ENCODE measurements at places on chromosomes 11 and 22.

GRCh38 chr11:66336234-66337102, at the start of gene RIN1:
TSS of gene RIN1 (minus strand) at chr11:66336434. CDS start at chr11:66336402, 32 bp downstream.
- no peak for DNase-seq

GRCh38 chr11:36271794-36272407, 17.3 kb downstream of the COMMD9 start:
- DNase-seq = no peak

DNA sequence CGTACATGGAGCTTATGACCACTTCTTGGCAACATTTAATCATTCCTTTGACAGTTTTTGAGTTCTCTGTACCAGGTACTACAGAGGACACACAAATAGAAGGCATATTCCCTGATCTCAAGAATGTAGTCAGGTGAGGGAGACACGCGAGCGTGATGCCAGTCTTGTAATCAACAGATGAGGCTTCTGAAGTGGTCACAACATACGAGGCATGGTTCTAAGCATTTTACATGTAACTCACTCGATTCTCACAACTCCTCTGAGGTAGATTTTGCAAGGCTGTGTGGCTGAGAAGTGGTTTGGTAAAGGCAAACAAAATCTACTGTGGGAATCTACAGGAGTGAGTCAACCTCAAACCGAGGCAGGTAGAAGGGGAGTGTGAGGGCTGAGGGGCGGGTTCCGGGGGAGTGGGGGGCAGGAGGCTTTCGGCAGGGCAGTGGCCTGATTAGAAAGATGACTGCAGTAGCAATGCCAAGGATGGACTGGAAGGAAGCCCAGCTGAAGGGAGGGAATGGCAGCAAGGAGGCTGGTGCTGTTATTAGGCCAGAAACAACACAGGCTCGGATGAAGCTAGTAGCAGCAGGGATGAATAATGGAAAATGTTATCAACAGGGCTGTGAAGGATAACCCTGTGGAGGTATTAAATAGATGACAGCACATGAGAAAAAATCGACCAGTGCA, 63.8 kb downstream of the ST14 start:
- DNase-seq = no peak

DNA sequence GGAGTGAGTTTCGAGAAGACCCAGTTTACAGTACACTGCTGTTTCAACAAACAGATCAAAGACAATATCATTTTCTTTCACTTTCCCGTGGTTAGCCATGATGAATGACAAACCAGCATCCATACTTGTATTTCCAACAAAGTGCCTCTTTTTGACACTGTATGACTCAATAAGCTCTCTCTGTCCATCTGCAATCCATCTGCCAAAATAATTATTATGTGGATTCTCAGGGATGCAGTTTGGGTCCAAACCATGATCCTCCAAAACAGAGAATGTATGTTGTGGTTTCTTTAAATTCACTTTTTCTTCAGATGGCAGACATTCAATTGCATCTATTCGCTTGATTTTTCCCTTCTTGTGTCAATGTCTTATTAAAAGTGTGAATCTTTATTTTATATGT, 37.8 kb upstream of the RASD2 start:
- no peak for DNase-seq

DNA sequence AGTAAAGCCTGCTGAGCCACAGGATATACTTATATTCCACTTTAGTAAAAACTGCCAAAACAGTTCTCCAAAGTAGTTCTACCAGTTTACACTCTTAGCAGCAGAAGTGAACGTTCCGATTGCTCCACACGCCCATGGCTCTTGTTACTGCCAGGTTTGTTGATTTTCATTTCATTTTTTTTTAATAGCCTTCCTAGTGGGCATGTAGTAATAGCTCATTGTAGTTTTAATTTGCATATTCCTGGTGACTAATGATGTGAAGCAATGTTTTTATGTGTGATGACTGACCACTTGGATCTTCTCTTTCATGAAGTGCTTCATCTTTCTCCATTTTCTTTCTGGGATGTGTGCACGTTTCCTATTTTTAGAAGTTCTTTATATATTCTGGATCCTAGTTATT, 4.8 kb upstream of the C11orf97 start:
- no peak for DNase-seq

DNA sequence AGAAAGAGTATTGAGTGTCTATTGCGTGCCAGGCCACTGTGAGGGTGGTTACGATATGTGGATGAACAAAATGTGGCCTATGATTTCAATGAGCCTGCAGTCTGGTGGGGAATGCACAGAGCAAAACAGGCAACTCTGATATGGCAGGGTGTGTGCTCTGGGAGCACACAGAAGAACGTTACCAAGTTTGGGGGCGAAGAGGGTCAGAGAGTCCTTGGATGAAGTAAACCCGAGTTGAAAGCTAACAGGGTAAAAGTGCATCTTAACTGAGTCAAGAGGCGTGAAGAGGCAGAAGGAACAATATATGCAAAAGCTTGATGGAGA, 258 bp downstream of the CFAP68 start:
- no peak for DNase-seq

GRCh38 chr11:81092522-81092921, 1641.1 kb downstream of the FAM181B start:
- DNase-seq = no peak

DNA sequence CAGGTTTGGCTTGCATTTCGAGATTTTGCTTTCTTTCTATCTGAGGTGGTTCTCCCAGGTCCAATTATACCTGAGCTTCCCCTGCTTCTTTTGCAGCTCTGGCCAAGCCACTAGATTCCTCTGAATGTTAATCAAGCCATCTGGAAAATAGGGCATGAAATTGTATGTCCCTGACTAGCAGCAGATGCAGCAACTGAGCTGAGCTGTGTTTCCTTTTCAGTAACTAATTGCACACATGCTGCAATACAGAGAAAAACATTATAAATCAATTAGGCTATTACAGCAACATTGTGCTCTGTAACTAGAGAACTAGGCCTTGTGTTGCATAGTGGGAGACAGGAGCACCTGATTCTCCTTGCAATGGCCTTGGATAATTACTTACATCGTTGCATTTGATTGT, 408.3 kb downstream of the ETS1 start:
- DNase-seq = no peak

DNA sequence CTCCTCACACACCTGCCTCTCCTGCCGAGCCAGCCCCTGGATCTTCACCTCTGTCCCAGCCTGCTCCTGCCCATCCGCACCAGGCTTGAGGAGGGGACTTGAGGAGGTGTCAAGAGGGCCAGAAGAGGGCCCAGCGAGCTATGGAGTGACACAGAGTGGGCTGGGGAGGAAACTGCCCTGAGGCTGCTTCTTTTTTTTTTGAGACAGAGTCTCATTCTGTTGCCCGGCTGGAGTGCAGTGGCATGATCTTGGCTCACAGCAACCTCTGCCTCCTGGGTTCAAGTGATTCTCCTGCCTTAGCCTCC, 21.9 kb upstream of the CDON start:
- no peak for DNase-seq

DNA sequence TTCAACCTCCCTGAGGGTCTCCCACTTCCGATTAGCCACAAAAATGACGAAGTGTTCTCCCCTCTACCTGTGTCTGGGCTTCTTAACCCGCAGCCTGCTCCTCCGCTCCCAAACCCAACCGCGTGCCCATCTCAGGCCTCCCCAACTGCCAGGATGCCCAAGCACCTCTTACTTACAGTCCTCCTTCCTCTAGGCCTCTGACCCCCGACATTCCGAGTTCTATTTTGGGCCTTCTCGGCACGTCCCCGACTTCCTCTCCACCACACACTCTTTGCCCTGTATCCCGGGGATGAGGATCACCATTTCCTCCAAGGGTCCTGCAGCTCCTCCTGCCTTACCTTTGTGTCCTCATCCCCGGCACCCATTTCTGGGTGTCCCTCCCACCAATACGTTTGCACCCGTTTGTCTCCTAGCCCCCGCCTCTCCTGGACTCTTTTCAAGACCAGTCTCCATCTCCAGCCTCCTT, 388 bp upstream of the MUS81 start:
- DNase-seq = no peak

GRCh38 chr22:48141301-48141700, 1378.9 kb downstream of the TBC1D22A start:
- DNase-seq = no peak

DNA sequence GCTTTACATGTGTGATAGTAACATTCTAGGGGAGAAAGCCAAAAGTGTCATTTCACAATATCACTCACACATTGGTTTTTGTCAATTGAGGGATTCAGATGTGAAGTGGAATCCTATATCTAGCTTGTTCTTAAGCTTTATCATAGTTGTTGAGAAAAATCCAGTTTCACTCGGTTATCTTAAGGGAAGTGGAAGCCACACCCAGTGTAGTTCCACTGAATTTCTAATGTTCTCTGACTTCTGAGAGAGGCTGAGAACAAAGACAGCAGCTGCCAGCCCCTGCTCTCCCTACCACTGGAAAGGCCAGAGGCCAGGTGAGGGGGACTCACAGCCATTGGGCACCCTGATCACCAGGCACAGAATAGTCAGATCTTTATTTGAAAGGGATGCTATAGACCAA, 53.7 kb downstream of the THAP12 start:
- no peak for DNase-seq

DNA sequence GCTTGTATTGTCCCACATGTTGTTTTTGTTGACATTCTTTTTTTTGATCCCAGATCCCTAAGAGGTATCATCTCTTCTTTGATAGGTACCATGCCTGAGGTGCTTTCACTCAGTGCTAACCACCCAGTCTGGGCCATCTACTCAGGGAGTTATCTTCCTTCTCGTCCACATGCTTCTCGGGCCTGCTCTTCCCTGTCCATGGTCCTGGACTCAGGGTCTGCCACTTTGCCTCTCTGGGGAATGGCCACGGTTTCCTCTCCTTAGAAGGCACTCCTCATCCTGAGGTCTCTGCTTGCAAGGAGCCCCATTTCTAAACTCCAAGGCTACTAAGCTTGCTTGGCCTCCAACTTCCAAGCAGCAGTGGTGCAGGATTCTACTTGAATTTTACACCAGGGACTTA, 227.0 kb upstream of the NCAM1 start:
- DNase-seq = no peak

GRCh38 chr11:64690235-64690634, 32.8 kb downstream of the NRXN2 start:
- no peak for DNase-seq

Data from stimulated activated CD4-positive, alpha-beta T cell treated with anti-CD3 and anti-CD28 coated beads, Interleukin-1b, Interleukin-23, amount 100 ng/mL, for 1 hour (primary cell).